Head of caudate nucleus (tissue), 42 donors: ENCODE measurements at places on chromosomes 6 and 20.

- no peak for DNase-seq
Observed at GRCh38 chr6:165573671-165574070, 89.4 kb downstream of the PDE10A start.

GRCh38 chr20:2136275-2136674 lies 34.6 kb downstream of the STK35 start:
- DNase-seq: no peak

DNA sequence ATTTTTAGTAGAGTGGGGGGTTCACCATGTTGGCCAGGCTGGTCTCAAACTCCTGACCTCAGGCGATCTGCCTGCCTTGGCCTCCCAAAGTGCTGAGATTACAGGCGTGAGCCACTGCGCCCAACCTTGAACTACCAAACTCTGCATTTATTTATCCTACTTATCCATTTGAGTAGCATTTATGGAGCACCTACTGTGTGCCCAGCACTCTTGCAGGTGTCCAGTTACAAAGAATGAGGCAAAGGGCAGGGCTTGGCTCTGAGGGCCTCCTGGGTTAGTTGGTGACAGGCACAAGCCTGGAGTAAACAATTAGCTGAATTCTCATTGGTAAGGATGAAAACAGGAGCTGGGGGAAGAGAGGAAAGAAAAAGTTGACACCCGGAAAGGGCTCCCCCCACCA lies 93.4 kb upstream of the FOXP4 start:
- no peak for DNase-seq

DNA sequence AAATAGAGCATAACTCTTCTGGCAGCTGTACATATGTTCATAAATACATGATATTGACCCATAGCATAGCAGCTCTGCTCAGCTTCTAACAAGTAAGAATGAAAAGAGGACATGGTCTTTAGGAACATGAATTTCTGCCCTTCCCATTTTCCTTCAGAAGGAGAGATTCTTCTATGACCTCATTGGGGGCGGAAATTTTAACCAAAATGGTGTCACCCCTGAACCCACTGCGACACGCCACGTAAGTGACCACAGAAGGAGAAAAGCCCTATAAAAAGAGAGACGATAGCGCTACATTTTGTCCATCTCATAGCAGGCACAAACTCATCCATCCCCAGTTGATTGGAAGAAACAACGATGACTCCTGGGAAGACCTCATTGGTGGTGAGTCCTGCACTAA lies at the start of gene IL17A:
Gene IL17A, plus strand, starts transcription at position 301 of the 400 bp plus-strand sequence. Its CDS starts 57 bp downstream, at position 358.
- no peak for DNase-seq

DNA sequence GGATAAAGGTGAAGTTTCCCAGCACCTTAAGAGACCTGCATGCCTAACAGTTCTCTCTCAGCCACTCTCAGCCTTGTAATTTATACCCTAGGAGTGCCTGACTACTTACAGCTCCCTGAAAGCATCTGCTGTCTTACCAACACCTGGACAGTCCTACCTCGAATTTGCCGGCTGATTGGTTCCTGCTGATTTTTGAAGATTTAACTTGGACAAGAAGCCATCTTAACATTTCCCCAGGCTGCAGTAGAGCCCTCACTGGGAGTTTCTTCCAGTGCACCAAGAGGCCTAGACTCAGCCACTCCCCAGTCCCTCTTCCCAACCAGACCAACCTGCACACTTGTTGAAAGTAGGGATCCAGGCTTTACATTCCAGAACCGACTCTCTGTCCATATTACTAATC lies 174.5 kb downstream of the LINC00237 start:
- no peak for DNase-seq

DNA sequence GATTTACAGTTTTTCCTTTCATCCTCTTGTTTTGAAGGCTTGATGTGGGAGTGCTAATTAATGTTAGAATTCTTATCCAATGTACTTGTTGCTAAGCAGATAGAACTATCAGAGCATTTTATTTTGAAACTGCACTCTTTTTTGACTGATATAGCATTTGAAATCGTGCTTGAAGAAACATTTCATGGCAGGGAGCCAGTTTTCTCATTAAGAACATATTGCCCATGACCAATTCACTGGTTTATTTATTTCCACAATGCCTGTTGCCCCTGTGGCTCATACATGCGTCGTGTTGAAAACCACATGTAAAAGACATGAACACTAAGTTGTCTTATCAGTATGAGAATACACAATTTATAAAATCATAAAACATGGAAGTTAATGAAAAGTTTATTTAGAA lies 479.7 kb upstream of the FLRT3 start:
- DNase-seq: no peak

DNA sequence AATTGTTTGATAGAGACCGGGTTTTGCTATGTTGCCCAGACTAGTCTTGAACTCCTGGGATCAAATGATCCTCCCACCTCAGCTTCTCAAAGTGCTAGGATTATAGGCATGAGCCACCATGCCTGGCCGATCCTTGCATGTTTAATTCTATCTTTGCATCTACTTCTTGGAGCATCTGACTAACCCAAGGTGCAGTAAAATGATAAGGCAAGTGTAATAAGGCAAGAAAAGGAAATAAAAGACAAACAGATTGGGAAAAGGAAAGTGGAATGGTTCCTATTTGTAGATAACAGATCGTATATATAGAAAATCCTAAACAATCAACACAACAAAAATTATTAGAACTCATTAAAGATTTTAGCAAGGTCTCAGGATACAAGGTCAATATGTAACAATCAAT lies 36.8 kb upstream of the SNX9 start:
- no peak for DNase-seq

DNA sequence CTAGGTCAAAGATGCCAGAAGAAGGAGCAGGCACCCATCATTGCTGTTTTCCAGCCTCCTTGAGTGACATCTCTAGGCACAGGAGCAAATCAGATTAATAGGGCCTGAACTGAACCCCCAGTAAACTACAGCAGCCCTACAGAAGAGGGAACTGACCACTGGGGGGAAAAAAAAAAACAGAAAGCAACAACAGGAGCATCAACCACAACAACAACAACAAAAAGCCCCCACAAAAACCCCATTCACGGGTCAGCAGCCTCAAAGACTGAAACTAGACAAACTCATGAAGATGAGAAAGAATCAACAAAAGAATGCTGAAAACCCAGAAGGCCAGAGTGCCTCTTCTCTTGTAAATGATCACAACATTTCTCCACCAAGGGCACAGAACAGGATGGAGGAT lies 537.4 kb upstream of the BTBD3 start:
- no peak for DNase-seq

GRCh38 chr20:48624315-48625020 lies 203.3 kb downstream of the PREX1 start:
- no peak for DNase-seq

DNA sequence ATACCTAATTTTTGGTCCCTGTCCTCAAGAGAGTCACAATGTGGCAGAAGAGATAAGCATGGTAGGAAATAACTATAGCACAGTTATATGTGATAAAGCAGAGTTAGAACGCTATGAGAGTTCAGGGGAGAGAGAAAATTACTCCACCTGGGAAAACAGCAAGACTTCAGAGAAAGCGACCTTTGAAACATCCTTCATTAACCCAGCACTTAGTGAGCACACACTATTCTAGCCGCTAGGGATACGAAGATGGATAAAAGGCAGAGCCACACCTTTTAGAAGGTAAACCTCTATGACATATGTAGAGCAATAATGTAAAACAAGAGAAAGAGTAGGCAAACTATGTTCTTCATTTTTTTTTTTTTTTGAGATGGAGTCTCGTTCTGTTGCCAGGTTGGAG lies 264.3 kb downstream of the PTPRK start:
- no peak for DNase-seq

DNA sequence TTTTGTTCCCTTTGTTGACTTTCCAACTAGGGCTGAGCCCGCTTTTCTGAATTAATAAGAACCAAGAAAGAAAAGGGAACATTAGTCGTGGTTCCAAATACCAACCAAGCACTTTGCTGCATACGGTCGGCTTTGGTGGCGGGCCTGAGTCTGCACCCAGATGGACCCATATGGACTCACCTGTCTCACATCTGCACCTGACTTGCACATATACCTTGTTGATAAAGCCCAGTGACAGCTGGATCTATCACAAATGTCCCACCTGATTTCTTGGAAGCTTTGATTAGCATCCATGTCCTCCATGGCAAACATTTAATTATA lies 39.0 kb downstream of the TPD52L1 start:
- DNase-seq: no peak

GRCh38 chr20:59984541-59984940 lies 26.3 kb downstream of the CDH26 start:
- DNase-seq: no peak

DNA sequence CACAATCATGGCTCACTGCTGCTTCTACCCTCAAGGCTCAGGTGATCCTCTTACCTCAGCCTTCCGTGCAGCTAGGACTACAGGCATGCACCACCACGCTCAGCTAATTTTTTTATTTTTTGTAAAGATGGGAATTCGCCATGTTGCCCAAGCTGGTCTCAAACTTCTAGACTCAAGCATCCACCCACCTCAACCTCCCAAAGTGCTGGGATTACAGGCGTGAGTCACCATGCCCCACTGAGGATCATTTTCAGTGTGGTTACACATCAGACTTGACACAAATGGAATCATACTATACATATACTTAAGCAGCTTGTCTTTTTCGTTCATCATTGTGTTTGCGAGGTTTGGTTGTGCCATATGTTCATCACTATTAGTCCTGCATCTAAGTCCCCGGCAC lies 26.6 kb downstream of the ZC3H12D start:
- DNase-seq: no peak

GRCh38 chr6:86715676-86716075 lies 221.7 kb upstream of the HTR1E start:
- DNase-seq: no peak

- DNase-seq: no peak
Observed at GRCh38 chr20:47854687-47855212, 69.5 kb upstream of the SULF2 start.
